Activated T-cell treated with anti-CD3 and anti-CD28 coated beads, Interleukin-2, amount 50 U/mL, for 24 hours (primary cell): ENCODE measurements at places on chromosomes 12 and 14.

DNA sequence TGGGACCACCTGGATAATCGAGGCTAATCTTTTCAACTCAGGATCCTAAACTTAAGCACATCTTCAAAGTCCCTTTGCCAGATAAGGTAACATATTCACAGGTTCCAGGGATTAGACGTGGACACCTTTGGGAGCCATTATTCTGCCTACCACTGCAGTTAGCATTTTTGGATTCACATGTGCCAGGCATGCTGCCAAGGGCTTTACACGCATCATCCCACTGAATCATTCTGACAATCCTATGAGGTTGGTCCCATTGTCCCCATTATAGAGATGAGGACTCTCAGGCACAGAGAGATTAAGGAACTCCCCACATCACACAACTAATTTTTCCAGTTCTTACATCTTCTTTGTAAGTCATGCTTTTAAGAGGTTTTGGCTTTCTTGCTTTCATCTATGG lies 34.5 kb downstream of the RTN1 start:
- H3K27me3 ChIP-seq = peaks cover 35% of the 10 kb centered on the region
- H3K4me3 ChIP-seq = no peak overlapping the region
- DNase-seq = no peak
- no peak overlapping the region for H3K27ac ChIP-seq
- H3K4me1 ChIP-seq = no peaks in the 10 kb centered on the region

DNA sequence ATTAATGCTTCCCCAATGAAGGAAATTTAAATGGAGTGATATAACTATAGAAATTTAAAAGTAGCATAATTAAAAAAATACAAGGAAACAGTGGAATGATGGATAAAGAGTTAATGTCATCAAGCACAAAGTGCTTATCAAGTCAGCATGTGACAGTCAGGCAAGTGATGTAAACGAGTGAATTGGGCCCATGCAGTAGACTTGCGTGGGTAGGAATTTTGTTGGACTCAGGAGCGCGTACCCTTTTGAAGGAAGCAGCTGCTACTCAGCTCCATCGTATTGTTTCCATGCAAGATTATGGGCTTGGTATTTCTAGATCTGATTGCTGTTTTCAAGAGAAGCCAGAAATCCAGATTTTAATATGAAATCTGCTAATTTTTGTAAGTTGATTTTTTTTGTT lies 4.4 kb upstream of the DYRK4 start:
- peaks cover 9% of the 10 kb centered on the region for H3K4me1 ChIP-seq
- H3K36me3 ChIP-seq = peaks cover 43% of the 10 kb centered on the region
- no peak overlapping the region for H3K27ac ChIP-seq
- no peak for DNase-seq

DNA sequence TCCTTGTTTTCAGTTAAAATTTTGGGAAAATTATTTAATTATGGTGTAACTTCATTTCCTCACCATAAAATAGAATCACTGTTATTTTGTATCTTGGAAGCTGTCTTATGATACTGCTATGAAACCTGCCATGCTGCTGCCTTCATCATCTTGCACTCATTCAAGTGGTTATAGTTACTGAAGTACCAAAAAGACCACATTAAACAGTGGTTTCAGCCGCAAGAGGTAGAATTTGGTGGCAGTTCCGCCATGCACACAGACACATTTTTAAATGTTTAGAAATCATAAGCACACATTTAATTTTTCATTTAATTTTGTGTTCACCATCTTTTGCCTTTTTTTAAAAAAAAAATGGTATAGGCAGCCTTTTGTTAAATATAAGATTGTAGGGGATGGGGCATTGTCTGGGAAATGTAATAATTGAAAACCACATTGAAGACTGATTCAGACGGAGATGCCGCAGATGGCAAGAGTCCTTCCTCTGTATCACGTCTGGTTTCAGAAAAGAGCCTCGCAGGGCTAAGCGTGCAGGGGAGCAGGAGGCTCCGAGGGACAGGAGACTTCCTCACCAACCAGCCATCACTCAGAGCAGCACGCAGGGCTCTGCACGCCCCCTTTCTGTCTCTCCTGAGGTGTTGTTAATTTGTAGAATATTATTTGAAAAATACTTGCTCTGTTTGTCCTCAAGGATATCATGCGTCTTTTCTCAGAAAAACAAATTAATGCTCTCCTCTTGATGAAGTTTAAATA lies 115.2 kb upstream of the PELI2 start:
- peak; percentile 50 for DNase-seq
- H3K4me3 ChIP-seq = no peak overlapping the region
- no peaks in the 10 kb centered on the region for H3K36me3 ChIP-seq
- H3K27ac ChIP-seq = peak overlapping the region; percentile 67

GRCh38 chr12:32558903-32559302 lies 120.2 kb upstream of the DNM1L start:
- H3K4me3 ChIP-seq = no peak overlapping the region
- H3K27me3 ChIP-seq = no peaks in the 10 kb centered on the region
- H3K27ac ChIP-seq = no peak overlapping the region
- H3K36me3 ChIP-seq = no peaks in the 10 kb centered on the region
- DNase-seq = no peak

- H3K36me3 ChIP-seq = no peaks in the 10 kb centered on the region
- H3K4me1 ChIP-seq = peaks cover 23% of the 10 kb centered on the region
- no peak overlapping the region for H3K27ac ChIP-seq
These were observed 12.3 kb upstream of the RPS6KL1 start for GRCh38 chr14:74935360-74935680.

GRCh38 chr12:43098071-43098470 lies 453.9 kb downstream of the ADAMTS20 start:
- no peaks in the 10 kb centered on the region for H3K4me1 ChIP-seq
- no peak overlapping the region for H3K27ac ChIP-seq
- H3K27me3 ChIP-seq = no peaks in the 10 kb centered on the region
- no peak for DNase-seq
- H3K4me3 ChIP-seq = no peak overlapping the region

DNA sequence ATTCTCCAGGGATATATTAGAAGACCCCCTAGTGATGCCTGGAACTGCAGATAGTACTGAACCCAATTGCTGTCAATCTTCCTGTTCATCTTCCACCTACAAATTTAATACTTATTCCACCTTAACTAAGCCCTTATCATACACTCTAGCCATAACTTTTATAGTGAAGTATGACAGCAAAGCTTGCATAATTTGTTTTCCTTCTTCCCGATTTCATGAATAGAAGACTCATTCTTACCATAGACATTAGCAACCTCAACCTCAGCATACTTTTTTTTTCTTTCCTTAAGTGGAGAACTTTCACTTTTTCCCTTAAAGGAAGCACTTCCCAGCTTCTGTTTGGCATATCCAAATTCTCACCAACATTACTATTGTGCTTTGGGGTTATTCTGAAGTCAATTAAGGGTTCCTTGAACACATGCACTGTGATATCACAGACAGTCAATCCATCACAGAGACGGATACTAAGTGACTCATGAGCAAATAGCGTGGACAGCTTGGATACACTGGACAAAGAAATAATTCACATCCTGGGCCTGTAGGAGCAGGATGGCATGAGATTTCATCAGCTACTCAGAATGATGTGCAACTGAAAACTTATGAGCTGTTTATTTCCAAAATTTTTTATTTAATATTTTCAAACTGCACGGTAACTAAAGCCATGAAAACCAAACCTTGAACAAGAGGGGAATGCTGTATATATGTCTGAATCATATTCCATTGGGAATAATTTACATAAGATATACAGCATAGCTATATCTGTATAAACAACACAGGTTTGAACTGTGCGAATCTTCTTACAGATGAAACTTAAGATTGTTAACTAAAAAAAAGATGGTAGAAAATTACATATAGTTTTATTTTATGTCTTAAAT lies 63.9 kb downstream of the SYT1 start:
- no peaks in the 10 kb centered on the region for H3K27me3 ChIP-seq
- no peak overlapping the region for H3K27ac ChIP-seq
- no peak overlapping the region for H3K4me3 ChIP-seq
- no peaks in the 10 kb centered on the region for H3K36me3 ChIP-seq
- no peak for DNase-seq
- H3K4me1 ChIP-seq = no peaks in the 10 kb centered on the region

- DNase-seq = no peak
- no peaks in the 10 kb centered on the region for H3K4me1 ChIP-seq
- no peak overlapping the region for H3K4me3 ChIP-seq
These were observed 133.6 kb downstream of the TTLL5 start for GRCh38 chr14:75794615-75795038.

GRCh38 chr12:2510045-2510444 lies 284.7 kb upstream of the FKBP4 start:
- H3K27me3 ChIP-seq = no peaks in the 10 kb centered on the region
- no peak overlapping the region for H3K4me3 ChIP-seq
- H3K4me1 ChIP-seq = no peaks in the 10 kb centered on the region
- no peak overlapping the region for H3K27ac ChIP-seq

DNA sequence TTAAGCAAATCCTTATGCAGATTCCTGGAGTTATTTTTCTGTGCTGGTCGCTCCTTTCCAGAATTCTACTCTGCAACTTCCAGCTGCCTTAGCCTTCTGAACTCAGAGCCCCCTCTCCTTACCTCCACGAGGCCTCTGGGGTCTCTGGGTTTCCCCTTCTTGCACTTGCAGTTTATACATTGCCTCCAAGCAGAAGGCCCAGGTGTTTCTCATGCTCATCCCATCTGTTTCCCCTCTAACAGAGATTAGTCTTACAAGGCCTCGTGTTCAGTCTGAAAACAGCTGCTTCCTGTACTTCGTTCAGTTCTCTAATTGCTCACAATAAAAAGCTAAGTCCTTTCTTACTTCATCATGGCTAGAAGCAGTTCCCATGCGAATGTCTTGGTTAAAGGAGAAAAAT lies 134.4 kb upstream of the FGD4 start:
- no peaks in the 10 kb centered on the region for H3K36me3 ChIP-seq
- no peak for DNase-seq
- H3K4me3 ChIP-seq = no peak overlapping the region
- peaks cover 5% of the 10 kb centered on the region for H3K4me1 ChIP-seq

GRCh38 chr12:91732086-91732485 lies 413.6 kb downstream of the BTG1 start:
- H3K4me3 ChIP-seq = no peak overlapping the region
- no peaks in the 10 kb centered on the region for H3K36me3 ChIP-seq

- no peak for DNase-seq
- peaks cover 10% of the 10 kb centered on the region for H3K27me3 ChIP-seq
- H3K4me1 ChIP-seq = no peaks in the 10 kb centered on the region
- H3K4me3 ChIP-seq = no peak overlapping the region
These were observed 21.4 kb upstream of the CMKLR1 start for GRCh38 chr12:108360487-108360886.

- H3K36me3 ChIP-seq = no peaks in the 10 kb centered on the region
- no peak overlapping the region for H3K4me3 ChIP-seq
- H3K27me3 ChIP-seq = no peaks in the 10 kb centered on the region
- no peak overlapping the region for H3K27ac ChIP-seq
- no peak for DNase-seq
- no peaks in the 10 kb centered on the region for H3K4me1 ChIP-seq
These were observed 7.9 kb upstream of the PLEKHG6 start for GRCh38 chr12:6302621-6303020.

- H3K4me3 ChIP-seq = no peak overlapping the region
- H3K27ac ChIP-seq = no peak overlapping the region
- H3K27me3 ChIP-seq = peaks cover 32% of the 10 kb centered on the region
- no peaks in the 10 kb centered on the region for H3K4me1 ChIP-seq
These were observed 41.1 kb downstream of the GLRX5 start for GRCh38 chr14:95575840-95576473.

DNA sequence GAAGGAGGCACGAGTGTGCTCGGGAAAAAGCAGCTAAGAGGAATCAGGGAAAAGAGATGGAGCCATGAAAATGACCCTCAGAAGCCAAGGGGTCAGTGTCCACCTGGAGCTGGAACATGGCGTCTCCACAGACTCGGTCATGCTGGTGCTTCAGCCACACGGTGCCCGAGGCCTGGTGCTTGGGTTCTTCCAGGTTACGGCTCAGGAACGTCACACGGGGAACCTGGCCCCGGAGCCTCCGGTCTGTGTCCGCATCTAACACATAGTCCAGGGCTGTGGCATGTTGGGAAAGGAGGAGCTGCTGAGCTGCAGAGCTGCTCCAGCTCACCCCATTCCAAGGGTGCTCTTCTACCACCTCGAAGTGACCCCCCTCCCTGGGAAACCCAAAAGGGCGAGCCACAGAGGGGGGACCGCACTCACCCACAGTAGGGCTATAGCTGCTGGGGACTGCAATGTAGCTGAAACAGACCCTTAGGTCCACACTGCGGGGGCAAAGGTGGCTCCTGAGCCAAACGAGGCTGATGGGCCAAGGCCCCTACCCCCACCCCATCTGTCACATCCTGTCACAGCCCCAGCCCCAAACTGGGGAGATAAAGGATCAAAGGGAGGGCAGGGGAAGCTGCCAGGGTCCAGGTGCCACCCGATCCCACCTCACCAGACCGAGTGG lies 10.8 kb downstream of the ITGA7 start:
- H3K4me3 ChIP-seq = no peak overlapping the region
- H3K36me3 ChIP-seq = no peaks in the 10 kb centered on the region
- no peaks in the 10 kb centered on the region for H3K27me3 ChIP-seq
